Activated CD4-positive, alpha-beta T cell treated with anti-CD3 and anti-CD28 coated beads, Interleukin-2, amount 50 U/mL, for 24 hours (primary cell): ENCODE measurements at places on chromosomes 7 and 10.

DNA sequence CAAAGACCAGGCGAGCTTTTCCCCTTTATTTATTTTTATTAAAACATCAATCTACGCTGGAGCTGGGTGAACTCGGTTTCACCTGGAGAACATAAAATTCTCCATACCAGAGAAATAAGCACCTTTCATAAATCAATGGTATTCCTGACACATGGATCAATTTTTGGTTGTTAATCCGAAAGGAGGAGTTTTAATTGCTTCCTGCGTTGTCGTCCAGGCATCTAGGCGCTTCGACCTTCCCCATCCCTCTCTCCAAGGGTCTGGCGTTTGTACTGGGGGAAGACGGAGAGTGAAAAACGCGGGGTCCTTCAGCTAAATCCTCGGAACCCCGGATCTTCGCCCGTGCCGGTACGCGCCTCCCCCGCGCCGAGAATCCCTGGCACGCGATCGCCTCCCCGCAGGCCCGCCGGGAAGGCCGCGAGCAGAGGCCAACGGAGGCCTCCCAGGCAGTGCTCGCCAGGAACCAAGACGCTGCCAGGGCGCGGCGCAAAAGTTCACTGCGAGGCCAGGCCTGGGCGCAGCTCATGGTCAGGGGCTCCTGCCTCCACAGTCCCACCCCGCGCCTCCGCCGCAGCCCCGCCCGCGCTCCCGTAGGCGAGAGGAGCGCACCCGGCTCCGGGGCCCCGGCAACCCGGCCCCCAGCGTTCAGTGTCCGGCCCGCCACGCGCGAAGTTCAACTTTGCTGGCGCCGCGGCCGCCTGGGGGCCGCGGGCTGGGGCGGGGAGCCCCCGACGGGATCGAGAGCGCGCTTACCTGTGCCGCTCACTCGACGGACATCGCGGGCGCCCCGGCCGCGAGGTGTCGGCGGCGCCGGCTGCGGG, 8.3 kb upstream of the EBF3 start:
- no peak for DNase-seq

DNA sequence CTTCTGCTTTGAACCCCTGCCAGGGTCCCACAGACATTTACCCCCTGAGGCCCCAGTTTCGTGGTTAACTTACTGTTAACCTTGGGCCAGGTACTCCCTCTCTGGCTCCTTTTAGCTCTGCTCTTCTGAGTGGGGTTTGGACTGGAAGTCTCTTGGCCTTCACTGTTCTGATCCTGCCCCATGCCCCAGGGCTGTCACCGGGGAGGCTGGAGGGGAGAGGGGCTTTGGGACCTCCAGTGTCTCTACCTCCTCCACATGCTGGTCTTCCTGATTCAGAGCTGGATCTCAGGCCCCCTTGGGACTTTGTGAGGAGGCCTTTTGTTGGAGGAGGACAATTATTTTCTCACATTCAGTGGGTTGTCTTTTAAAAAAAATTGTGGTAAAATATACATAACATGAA, 12.7 kb upstream of the PALD1 start:
- DNase-seq: no peak

- no peak for DNase-seq
These were observed 10.4 kb downstream of the C10orf105 start for GRCh38 chr10:71708897-71709882.

DNA sequence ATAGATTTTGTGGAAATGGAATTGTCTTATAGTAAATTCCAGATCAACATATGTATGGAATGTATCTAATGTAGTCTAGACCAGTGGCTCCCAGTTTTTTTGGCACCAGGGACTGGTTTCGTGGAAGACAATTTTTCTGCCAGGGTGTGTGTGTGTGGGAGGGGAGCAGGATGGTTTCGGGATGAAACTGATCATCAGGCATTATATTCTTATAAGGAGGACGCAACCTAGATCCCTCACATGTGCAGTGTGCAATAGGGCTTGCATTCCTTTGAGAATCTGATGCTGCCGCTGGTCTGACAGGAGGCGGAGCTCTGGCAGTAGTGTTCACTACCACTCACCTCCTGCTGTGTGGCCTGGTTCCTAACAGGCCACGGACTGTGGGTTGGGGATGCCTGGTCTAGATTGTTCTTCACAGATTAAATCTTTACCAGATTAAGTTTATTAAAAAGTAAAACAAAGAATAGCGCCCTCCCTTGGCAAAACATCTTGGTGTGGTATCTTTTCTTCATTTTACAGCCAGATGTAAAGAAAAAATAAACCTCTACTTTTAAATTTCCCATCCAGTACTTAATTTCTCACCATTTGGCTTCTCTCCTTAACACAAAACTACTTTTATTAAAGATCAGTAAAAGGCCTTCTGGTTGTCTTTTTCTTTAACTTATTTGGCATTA, 48.4 kb downstream of the SEPTIN7 start:
- DNase-seq: no peak

DNA sequence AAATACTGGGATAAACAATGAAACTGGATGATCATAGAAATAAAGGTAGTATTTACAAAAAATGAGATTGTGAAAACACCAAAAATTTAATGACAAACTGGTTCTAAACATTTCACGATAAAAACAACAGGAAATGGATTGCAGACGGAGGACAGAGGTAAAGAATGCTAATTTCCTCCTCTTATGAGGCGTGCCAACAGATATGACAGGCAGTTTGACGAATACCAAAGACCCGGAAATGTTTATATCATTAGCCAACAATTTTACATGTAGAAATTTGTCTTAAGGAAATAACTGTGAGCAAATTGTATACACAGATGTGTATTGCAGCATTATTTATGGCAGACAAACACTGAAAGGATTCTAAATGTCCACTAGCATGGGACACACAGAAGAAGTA, 162.0 kb upstream of the MGMT start:
- DNase-seq: no peak

GRCh38 chr10:44733501-44734488, 177.3 kb upstream of the TMEM72 start:
- DNase-seq: no peak

DNA sequence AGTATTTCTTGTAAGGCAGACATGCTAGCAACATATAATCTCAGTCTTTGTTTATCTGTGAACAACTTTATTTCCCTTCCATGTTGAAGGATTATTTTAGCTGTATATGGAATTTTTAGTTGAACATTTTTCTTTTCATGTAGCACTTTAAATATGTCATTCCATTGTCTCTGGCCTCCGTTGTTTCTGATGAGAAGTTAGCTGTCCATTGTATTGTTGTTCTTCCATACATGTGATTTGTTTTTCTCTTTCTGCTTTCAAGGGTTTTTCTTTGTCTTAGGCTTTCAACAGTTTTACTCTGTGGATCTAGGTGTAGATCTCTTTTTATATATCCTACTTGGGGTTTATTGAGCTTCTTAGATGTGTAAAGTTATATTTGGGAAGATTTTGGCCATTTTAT, 66.3 kb upstream of the COMTD1 start:
- DNase-seq: no peak

GRCh38 chr10:47257396-47258120, 42.4 kb upstream of the GDF10 start:
- no peak for DNase-seq

GRCh38 chr10:29304264-29304994, 15.6 kb downstream of the LYZL1 start:
- peak; percentile 8 for DNase-seq

- DNase-seq: no peak
These were observed 42.6 kb downstream of the SRPK2 start for GRCh38 chr7:105346138-105346537.

DNA sequence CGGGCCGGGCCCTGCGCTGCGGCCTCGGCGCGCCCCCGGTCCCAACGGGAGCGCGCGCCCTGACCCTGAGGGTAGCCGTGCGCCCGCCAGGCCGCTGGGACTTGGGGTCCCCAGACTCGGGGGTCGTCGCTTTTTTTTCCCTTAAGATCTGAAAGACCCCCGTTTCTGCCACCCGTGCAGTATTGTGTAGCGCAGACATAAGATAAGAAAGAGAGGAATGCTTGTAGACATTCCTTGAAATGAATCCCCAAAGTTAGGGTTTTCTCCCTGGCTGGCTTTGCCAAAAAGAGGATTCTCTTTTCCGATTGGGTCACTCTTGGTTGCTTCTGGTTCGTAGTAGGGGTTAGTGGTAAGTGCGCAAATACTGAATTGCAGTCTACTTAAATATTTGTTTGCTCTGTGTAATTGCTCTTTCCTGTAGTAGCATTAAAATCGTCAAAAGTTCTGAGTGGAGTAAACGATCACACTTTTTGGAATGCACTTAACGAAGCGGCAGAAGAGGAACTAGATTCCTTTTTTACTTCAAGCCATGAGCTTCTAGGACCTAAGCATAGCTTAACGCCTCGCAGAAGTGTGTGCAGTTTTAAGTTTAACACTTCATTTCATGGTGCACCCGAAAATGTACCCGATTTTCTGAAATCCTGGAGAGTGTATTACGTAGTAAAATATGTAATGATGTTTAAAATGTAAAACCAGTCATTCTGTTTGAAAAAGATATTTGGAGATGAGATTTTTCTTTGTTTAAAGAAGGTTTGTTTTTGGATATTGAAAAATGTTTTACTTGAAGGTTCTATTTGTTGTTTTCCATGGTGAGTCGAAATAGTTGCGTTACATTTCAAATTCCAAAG, 1.3 kb downstream of the CUL1 start:
- no peak for DNase-seq

DNA sequence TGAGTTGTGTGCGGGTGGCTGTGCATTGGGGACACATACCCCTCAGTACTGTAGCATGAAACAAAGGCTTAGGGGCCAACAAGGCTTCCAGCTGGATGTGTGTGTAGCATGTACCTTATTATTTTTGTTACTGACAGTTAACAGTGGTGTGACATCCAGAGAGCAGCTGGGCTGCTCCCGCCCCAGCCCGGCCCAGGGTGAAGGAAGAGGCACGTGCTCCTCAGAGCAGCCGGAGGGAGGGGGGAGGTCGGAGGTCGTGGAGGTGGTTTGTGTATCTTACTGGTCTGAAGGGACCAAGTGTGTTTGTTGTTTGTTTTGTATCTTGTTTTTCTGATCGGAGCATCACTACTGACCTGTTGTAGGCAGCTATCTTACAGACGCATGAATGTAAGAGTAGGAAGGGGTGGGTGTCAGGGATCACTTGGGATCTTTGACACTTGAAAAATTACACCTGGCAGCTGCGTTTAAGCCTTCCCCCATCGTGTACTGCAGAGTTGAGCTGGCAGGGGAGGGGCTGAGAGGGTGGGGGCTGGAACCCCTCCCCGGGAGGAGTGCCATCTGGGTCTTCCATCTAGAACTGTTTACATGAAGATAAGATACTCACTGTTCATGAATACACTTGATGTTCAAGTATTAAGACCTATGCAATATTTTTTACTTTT, 1.8 kb downstream of the DDIT4 start:
- no peak for DNase-seq

GRCh38 chr7:27157702-27158431, 1.4 kb upstream of the HOXA7 start:
- DNase-seq: no peak

GRCh38 chr7:136657482-136657921, 210.9 kb upstream of the CHRM2 start:
- no peak for DNase-seq

DNA sequence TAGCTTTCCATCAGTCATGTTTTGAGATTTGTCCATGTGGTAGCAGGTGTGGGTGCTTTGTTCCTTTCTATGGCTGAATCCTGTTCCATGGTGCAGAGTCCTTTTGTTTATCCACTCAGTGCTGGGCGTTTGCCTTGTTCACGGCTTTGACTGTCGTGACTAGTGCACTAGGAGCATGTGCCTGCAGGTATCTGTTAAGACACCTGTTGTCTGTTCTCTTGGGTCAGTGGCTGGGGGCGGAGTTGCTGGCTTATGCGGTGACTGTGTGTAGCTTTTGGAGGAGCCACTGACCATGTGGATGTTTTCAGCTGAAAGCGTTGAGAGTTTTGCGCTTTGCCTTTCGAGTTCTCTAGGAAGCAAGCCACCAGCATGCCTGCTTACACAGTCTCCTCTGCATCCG, 573.1 kb upstream of the FOXK1 start:
- DNase-seq: no peak

- no peak for DNase-seq
These were observed 31.9 kb downstream of the PCBD1 start for GRCh38 chr10:70856454-70856853.

- no peak for DNase-seq
These were observed 111.3 kb upstream of the SORCS1 start for GRCh38 chr10:107275806-107276205.

GRCh38 chr10:116364868-116365267, 40.6 kb downstream of the CCDC172 start:
- no peak for DNase-seq

DNA sequence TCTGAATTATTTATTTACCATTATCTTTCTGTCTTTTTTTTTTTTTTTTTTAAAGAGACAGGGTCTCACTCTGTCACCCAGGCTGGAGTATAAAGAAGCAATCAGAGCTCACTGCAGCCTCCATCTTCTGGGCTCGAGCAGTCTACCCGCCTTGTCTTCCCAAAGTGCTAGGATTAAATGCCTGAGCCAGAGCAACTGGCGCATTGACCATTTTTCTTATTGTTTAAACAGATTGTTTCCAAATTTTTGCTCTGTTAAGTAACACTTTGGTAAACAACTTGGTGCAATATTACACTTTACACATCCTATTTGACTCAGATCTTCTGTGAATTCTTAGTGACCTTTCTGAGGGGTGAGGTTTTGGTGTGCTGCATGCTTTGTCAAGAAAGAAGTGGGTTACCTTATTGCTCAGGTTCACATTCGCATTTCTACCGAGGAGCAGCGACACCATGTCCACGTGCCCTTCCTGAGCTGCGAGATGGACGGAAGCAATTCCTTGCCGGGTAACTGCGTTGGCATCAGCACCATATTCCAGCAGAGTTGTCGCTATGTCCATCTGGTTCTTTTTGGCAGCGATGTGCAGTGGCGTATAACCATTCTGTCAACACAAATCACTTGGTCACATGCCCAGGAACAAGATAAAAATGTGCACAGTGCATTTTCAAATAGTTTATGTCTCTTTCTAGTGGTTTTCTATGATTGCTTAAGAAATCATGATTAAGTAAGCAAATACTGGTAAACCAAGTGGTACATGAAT, 203.2 kb downstream of the ANK3 start:
- no peak for DNase-seq

DNA sequence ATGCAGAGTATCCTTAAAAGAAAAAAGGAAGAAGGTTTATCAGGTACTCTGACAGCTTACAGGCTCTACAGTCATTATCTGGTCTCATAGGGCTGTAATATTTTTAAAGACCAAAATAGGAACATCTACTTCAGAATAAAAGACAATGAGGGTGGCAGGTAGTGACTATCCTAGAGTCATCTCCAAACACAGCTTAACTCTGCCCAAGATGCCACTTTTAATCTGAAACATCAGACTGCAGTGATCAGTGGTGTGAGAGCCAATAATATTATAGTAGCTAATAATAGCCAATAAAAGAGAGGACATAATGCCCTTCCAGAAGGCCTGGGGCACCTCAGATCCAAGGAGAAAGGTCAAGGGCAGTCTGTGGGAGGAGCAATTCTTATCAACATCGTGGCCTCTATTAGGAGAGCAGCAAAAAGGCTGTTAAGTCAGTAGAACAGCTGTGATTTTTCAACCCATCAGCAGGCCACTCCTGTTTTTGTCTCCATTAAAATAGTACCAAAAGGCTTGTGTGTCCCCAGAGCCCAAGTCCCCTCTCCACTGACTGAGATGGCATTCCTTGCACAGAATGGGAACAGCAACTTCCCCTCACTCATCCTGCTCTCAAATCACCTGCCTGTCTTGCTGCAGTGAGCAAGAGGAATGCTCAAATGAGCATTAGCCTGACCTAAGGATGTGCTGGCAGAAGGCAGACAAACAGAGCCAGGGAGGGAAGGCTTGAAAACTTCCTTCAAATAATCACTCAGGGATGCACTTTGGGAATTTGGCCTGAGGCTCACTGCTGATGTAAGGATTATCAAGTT, 20.7 kb upstream of the SPOCK2 start:
- DNase-seq: no peak
